GM04503 (cell line): ENCODE measurements at places on chromosomes 12 and 14.

DNA sequence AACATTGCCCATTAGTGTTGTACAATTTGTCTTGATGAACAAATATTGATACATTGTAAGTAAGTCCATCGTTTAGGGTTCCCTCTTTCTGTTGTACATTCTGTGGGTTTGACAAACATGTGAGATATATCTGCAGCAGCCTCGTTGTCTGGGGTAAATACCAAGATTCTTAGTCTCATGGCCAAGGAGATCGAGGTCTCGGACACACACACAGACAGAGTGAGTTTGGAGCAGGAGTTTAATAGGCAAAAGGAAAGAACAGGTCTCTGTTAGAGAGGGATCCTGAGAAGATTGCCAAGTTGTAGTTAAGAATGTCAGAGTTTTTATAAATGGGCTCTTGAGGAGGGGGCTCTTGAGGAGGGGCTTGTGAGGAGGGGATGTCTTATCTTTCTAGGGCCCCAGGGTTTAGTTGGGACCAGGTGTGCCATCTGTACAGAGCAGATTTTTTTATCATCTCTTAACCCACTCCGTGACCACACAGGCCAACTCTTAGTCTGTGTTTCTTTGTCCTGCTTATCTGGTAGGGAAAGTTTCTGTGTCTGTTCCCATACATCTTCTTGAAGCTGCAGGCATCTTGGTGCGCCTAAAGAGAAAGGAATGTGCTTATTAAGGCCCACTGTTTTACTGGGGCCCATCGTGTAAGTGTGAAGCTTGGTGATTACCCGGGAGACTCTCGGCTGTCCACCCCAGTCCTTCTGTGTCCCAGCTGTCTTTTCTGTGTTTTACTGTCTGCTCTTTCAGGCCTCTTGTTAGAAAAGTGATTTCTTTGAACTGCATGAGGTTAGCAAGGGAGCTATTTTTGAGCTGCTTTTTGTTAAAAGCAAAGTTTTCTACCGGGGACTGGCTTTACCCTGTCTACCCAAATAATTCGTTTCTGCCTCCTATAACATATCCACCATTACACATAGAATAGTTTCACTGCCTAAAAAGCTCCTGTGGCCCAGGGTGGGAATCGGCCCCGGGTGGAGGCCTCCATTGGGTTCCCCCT is 22.4 kb upstream of the CLEC2D start:
- no peak for DNase-seq

DNA sequence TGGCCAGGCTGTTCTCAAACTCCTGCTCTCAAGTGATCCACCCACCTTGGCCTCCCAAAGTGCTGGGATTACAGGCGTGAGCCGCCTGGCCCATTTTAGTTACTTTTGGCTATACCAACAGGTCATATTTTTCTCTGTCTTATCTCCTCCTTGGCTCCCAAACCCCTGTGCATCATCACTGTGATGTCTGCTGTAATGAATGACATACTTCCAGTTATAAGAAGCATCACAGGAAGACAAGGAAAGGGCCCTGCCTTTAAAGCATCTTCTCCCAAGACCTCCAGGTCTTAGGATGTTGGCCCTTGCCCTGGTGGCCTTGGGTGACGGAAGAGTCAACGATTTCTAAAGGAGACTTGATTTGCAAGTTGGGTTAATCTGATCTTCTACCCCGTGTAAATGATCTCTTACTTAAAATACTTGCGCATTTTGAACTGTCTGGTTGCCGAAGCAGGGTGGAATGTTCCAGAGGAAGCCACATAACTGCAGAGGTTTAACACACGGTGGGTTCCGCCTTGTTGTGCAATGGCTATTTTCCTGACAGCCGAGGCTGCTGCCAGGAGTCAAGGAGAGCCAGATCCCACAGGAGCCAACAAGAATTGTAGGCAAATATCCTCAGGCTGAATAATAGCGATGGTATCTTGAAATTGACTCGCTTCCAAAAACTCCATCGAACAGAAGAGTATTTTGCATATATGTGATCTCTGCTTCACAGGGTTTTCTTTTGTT is 55.7 kb upstream of the PLXNC1 start:
- no peak for DNase-seq

DNA sequence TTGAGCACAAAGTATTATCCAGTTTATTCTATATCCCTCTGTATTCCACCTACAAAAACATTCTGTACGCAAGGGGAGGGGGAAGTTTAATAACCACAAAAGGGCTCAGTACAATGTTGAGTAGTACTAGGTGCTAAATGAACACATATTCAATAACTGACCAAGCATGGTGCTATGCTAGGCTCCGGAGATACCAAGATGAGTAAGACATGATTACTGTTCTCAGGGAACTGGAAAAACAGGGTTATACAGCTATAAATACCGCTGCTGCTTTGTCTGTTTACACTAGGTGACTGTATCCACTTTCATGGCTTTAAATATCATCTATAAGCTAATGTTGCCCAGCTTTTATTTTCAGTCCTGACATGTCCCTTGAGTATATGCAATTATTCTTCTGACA is 135.8 kb downstream of the INSM2 start:
- no peak for DNase-seq

- no peak for DNase-seq
These were observed 4.3 kb upstream of the OTX2 start for GRCh38 chr14:56814519-56814959.

- DNase-seq: no peak
These were observed 43.8 kb downstream of the SLC35F4 start for GRCh38 chr14:57822081-57822480.

GRCh38 chr12:7129872-7130691 is at the start of gene CLSTN3:
Gene CLSTN3 (plus strand): TSS chr12:7130371. CDS start chr12:7130649, 278 bp downstream.
- no peak for DNase-seq

GRCh38 chr14:100979780-100980179 is 76.3 kb upstream of the RTL1 start:
- DNase-seq: peak; percentile 23

DNA sequence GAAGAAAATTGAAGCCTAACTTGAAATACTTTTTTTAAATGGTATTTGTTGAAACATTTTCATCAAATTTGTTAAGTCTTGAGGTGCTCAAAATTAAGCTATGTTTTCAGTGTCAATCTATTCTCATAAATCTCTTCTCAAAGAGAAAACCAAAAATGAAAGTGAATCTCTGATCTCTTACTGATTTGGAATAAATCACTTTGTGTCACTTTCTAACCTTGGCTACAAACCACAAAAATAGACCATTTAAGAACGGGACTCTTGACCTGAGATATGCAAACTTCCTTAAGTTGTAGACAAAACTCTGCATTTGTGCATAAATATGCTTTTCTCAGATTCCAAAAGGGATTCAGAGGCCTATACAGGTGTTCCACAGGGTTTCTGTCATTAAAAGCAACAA is 192.9 kb downstream of the SEC23A start:
- DNase-seq: no peak

- no peak for DNase-seq
These were observed 14.8 kb downstream of the ZBTB39 start for GRCh38 chr12:56991319-56992246.

DNA sequence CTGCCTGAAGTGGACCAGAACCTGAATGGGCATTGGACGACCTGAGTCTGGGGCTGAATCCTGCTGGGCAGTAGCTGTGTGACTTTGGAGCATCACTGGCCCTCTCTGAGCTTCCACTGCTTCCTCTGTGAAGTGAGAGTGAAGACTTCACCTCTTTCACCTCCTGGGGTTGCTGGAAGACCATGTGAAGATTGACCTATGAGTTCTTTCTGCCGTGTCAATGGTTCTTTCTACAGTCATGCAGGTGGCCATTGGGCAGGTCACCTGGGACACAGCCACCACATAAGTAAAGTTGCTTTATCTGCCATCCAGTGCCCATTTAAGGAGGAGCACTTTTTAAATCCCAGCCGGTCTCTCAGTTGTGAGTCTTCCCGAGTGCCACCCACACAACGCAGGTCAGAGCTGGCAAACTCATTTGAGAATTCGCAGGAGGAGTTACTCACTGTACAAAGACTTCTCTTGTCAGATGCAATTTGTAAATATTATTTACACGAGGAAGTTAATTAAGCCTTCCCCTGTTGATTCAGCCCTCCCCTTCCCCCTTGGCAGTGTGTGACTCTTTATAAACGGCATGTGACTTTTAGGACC is 74.8 kb upstream of the TCL1B start:
- DNase-seq: no peak

- DNase-seq: no peak
These were observed 42.9 kb upstream of the AP4S1 start for GRCh38 chr14:30982533-30982932.
